ENCODE measurements at places on chromosomes 1 and 21.

- DNase-seq = no peak
These were observed 23.7 kb downstream of the KCNJ15 start for GRCh38 chr21:38280454-38280853.

- DNase-seq = no peak
These were observed 32.9 kb downstream of the TP73 start for GRCh38 chr1:3685222-3685621.

- peak; percentile 42 for DNase-seq
These were observed 100.6 kb downstream of the CRYAA start for GRCh38 chr21:43269440-43269839.

DNA sequence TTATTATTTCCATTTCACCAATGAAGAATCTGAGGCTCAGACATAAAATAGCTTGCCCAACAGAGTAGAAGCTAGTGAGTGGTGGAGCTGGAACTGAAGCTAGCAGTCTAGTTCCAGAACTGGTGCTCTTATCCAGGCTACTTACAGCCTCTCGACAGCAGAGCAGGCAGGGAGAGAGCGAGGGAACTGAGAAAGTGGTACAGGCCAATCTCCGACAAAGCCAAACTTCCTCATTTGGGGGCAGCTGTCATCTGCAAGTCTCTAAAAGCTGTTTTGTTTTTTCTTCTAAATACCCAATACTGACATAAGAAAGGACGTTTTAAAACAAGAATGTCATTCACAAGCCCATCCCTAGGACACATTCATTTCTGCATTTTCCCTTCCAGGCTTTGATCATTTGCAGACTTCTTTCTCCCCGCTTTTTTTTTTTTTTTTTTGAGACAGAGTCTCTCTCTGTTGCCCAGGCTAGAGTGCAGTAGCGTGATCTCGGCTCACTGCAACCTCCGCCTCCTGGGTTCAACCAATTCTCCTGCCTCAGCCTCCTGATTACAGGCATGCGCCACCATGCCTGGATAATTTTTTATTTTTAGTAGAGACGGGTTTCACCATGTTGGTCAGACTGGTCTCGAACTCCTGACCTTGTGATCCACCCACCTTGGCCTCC is 20.0 kb downstream of the YIPF1 start:
- no peak for DNase-seq

DNA sequence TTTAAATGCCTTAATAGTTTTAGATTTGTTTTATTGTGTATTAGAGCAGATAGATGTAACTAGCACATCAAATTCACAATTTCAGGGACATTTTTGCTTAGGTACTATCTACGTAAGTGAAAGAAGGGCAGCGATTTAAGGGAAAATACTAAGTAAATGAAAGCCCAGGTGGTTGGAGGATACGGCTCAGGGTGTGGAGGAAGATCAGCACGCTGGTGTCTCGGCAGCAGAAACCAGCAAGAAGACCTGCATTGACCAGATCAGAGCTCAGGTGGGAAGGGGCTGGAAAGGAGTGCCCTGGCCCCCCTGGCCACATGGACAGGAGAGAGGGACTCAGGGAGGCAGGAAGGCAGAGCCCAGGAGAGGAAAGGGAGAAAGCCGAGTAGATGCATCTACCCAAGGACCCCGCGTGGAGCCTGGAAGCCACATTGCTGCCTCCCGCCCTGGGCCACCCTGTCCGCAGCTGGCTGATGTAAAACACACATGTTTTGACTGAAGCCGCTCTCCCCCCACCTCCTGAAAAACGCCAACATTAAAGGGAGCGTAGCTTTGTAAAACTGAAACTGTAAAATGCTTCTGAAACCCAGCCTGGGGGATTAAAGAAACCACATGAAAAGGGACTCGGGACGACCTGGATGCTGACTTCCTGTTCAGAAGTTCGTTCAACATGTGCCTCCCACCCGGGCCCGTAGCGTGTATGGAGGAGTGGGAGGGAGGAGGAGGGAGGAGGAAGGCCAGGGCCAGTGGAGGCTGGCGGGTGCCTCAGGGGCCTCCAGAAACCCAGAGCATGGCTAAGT is 72.6 kb upstream of the TARDBP start:
- no peak for DNase-seq

DNA sequence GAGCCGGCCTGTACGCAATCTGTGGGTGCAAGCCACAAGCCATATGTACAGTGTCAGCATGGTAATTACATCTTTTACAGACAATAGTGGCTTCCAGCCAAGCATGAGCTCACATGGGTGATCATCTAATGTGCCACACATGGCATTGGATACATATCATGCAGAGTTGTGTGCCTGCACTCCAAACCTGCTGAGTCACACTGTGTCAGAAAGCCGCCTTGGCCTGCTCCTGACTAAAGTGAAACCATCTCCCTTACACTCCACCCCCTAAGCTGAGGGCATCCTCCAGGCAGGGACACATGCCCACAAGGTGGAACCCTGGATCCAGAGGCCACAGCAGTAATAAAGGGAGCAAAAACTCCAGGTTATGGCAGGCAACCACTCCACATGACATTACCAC is 72.5 kb downstream of the KCNT2 start:
- DNase-seq = peak; percentile 53

- DNase-seq = no peak
These were observed 18.9 kb downstream of the ITLN2 start for GRCh38 chr1:160935527-160936258.

- DNase-seq = no peak
These were observed 157.0 kb upstream of the COA6 start for GRCh38 chr1:234216116-234216703.

- DNase-seq = no peak
These were observed 6.6 kb downstream of the HYI start for GRCh38 chr1:43446881-43447835.

- no peak for DNase-seq
These were observed 341.1 kb upstream of the RUNX1 start for GRCh38 chr21:35390013-35390776.

GRCh38 chr1:165259236-165259635 is 97.3 kb downstream of the LMX1A start:
- no peak for DNase-seq

All from neural progenitor cell (in vitro differentiated cells).